ENCODE measurements at places on chromosomes 5 and 9. TPM values are rescaled to one million over a fixed set of nuclear protein-coding genes. Genes with fewer than 3 reads are reported as not detected.

SYK gene
- not detected for total RNA-seq

SMARCA2 gene
- total RNA-seq = 79.9 TPM

SLC36A3 gene
- total RNA-seq = not detected

FOXD4L4 gene
- total RNA-seq = 0.15 TPM

C7 gene
- 0.29 TPM for total RNA-seq

IL11RA gene
- total RNA-seq = 15.3 TPM

SGCD gene
- not detected for total RNA-seq

LHX3 gene
- not detected for total RNA-seq
